ENCODE measurements at places on chromosomes 7 and 10.

DNA sequence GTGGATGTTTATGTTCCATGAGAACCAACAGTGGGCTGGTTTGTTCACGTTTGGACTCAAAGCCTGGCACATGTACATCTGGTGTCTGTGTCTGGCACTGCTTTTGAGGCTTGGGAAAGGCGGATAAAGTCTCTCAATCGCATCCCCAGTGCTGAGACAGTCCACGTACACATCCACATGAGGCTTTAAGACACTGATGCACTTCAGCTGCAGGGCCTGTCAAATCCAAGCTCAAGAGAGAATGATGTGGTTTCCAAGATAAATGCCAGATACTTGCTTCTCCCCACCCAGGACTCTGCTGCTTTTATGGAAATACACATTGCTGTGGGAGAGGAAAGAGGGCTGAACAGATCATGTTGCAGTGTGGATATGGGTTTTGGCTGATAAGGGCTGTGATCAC lies 178.4 kb downstream of the ADARB2 start:
- DNase-seq: no peak

DNA sequence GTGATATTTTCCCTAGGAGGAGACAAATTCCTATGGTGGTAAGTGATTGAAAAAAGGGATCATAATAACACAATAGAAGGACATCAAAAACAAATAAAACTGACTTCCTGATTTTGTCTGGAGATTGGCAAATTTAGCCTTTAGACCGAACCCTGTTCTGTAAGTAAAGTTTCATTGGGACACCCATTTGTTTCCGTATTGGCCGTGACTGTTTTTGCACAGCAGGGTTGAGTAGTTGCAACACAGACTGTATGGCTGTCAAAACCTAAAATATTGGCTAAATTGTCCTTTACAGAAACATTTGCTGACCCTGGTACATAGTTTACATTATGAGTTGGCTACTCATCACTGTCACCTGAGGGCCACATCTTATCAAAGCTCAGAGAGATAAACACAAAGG lies 168.6 kb downstream of the PRKCQ start:
- no peak for DNase-seq

GRCh38 chr7:95493247-95493646 lies 7.5 kb downstream of the ASB4 start:
- DNase-seq: no peak

- DNase-seq: no peak
These were observed 404.9 kb upstream of the PRKCQ start for GRCh38 chr10:6984971-6985370.

GRCh38 chr7:19060761-19061259 lies 56.6 kb downstream of the TWIST1 start:
- no peak for DNase-seq

- no peak for DNase-seq
These were observed 104.9 kb upstream of the ZNF92 start for GRCh38 chr7:65268782-65269149.

DNA sequence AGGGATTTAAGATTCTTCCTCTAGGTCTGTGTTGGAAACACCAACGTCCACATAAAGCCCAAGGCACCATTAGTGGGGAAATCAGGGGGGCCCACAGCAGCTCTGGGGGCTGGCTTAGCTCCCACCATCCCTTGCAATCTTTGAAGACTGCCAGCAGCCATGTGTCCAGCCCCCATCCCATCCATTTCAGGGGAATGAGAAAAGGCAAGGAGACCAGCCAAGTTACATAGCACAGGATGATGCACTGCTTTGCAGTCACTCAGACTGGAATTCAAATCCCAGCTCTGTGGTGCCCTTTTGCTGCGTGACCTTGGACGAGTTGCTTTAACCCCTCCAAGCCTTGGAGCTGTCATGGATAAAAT lies 108.9 kb upstream of the ZMIZ1 start:
- DNase-seq: no peak

DNA sequence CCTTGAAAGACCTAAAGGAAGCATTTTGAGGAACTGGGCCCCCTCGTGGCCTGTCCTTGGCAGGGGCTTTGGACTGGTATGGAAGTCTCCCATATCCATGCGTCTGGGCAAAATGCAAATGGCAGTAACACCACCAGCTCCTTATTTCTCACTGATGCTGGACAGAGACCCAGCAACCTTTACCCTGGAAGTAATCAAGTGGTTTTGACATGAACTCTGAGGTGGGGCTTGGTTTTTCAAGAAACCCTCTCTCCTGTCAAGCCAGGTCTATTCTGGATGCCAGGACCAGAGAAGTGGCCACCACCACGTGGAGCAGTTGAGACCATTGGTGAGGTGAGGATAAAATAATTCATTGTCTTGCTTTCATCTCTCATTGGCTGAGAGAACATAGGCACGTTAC lies 84.4 kb downstream of the OTUD1 start:
- no peak for DNase-seq

GRCh38 chr7:21912305-21912704 lies 33.4 kb downstream of the CDCA7L start:
- no peak for DNase-seq

DNA sequence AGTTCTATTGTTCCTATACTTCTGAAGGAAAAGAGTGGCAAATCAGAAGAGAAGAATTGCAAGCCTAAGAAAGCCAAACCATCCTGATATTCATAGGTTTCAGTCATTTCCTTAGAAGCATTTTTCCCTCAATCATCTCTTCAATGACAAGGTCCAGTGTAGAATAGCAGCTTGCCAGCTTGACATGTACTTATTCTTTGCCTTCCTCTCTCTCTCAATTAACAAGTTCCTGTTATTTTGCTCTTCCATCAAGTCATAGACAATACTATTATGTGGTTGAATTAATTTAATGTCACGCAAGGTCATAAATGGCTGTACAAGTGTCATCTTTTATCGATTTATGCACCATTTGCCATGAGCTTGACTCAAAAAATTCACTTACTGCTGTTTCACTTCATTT lies 216.3 kb upstream of the MBL2 start:
- DNase-seq: no peak

- no peak for DNase-seq
These were observed 525 bp upstream of the CHUK start for GRCh38 chr10:100229819-100230422.

DNA sequence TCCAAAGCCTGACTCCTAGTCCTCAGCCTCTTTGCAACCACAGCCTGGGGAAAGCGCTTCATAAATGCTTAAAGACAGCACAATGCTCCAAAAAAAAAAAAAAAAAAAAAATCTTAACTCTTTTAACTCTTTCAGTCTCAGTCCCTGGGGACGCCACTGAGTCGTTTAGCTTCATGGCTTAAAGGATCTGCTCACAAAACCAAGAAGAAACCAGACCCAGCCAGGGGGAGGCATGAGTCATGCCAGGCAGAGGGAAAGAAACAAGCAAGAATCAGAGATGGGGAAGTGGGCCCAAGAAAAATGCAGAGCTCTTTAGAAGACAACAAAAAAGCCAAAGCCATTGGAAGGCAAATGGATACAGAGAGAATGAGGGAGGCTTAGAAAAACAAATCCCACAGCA lies 32.5 kb upstream of the DOCK1 start:
- DNase-seq: no peak

GRCh38 chr7:121966276-121966934 lies 93.4 kb downstream of the PTPRZ1 start:
- DNase-seq: no peak

GRCh38 chr10:35304649-35305048 lies 31.7 kb upstream of the CCNY start:
- no peak for DNase-seq

DNA sequence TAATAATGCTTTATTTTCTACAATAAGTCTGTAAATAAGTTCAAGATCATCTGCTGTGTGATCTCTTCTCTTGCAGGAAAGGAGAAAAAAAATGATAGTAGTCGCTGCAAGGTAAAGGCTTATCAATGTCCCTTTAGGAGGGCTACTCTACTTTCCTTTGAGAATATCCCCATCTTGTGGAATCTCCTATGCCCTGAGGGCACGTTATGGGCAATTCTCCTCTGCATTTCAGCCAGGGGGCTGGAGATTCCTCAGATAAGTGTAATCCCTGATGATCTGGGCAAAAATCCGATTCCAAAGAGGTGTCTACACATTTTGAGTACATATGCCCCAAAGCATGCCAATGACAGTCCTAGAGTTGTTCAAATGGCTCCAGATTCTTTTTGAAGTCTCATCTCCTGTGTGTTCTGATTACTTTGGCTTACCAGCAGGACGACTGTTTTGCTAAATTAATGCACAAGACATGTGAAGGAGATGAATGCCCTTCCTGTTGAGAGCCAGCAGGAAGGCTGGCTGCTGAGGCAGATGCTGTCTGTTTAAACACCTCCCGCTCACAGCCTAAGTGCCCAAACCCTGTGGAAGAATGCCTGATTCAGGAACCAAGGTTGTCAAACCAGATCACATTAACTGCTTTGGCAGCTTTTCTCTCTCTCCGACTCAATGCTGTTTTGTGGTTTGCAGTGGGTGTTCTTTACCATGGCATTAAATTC lies 171.2 kb upstream of the COL1A2 start:
- DNase-seq: no peak

GRCh38 chr7:47526466-47526865 lies 55.4 kb downstream of the TNS3 start:
- DNase-seq: no peak

DNA sequence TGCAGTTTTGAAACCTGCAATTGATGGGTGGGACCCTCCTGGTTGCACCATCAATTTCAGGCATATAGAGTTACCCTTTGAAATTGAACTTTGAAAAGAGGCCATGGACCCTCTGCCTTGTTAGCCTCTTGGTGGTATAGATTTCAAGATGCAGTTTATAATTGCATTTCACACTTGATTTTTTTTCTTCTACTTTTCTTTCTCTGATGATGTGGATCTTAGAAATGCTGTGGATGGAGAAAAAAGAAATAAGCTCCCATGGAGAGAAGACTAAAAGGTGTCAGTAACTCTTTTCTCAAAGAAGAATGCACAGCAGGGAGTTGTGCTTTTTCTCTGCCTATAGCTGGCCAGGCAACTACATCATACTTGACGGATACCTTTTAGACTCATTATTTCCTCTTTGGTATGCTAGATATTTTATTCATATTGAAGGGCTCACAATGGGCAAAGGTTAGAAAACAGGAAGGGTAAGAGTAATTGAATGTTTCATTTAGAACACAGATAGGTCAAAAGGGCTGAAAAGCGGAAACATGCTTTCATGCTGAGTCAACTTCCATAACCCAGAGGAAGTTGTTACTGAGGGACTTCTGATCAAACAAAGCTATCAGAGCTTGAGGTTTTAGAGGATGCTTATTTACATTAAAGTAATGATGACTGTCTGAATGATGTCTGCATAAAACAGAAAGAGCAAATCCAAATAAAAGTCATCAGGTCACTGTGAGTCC lies 773.2 kb upstream of the LRRN3 start:
- DNase-seq: no peak

- no peak for DNase-seq
These were observed 141.4 kb downstream of the PLPP4 start for GRCh38 chr10:120598386-120598785.

DNA sequence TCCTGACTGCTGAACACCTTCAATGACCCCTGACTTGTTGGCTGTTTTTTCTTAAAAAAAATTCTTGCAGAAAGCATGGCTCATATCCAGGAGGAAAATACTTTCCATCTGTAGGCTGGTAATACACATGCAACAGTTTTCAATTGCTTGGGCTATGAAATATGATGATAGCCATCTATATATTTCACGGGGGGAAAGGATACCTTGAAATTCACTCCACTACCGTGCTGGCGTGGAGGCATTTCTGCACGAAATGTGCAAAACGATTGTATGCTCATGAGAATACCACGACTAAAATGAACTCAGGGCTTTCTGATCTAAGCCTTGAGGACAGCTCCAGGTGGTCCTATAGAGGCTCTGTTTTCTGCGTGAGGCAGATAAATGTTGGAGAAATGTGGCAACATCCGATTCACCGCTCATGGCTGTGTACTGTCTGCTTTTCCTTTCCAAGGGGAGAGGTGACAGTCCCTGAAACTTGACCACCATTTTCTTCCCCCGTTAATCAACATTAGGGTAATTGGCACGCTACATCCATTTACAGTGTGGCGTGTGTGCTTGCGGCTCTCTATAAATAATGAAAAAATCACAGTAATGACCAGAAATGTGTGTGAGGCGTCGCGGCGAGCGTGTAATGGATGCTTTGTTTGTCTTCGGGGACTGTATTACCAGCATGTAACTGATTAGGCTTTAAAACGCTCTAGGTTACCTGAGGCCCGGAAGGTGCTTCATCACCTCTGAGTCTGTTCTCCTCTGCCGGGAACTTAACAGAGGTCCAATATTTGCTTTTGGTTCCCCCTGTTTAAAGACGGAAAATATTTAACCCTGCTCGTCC lies 12.8 kb upstream of the CARD11 start:
- no peak for DNase-seq

DNA sequence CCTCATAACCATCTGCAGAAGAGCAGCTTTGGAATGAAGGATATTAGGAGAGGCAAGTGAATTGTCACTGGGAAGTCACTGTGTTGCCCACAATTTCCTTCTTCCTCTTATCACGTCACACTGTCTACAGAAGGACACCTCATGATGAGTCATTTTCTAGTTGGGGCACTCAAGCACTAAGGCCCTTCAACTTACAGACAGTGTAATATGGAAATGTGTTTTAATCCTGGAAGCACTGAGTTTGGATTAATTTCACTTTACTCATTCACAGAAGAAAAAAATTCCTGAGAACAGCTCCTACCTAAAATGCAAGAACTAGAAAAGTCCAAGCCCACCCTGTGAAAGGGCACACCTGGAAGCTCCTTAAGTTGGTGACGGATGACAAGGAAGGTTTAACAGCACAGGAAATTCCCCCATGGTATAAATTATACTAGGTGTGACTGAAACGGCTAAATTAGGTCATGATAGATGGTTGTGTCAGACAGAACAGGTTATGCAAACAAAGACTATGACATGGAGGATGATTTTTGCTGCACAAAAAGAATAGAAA lies 56.6 kb downstream of the PARD3 start:
- no peak for DNase-seq

- no peak for DNase-seq
These were observed 253.6 kb downstream of the SORCS3 start for GRCh38 chr10:104894681-104895080.

DNA sequence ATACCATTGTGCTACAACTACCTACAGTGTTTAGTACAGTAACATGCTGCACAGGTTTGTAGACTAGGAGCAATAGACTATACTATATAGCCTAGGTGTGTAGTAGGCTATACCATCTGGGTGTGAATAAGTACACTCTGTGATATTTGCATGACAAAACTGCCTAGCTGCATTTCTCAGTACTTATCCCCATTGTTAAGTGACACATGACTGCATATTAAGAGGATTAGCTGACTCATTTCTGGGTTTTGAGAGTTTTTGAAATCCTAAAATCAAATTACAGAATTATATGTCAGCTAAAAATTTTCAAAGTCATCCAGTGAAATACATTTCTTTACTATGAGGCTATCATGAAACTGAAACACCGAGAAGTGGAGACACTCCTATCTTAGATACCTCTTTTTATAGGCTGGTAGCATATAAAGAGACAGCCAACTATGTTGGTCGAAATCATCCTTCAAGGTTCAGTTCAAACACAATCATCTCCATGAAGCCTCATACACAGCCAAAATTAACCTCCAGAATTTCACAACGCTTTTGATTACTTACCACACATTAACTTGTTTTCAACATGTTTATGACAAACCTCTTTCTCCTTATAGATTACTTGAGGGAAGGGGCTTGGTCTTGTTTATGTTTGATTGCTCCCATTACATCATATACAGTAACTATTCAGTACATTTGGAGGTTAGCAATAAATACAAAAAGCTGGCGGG lies 89.8 kb upstream of the ANK3 start:
- no peak for DNase-seq

- DNase-seq: no peak
These were observed 295.9 kb upstream of the NFE2L3 start for GRCh38 chr7:25855854-25856782.

- peak; percentile 15 for DNase-seq
These were observed 21.6 kb downstream of the NT5C3A start for GRCh38 chr7:33040803-33041516.
